ENCODE measurements at places on chromosomes 7 and 10.

GRCh38 chr10:44238212-44238611 lies 146.7 kb downstream of the CXCL12 start:
- no peak for DNase-seq

DNA sequence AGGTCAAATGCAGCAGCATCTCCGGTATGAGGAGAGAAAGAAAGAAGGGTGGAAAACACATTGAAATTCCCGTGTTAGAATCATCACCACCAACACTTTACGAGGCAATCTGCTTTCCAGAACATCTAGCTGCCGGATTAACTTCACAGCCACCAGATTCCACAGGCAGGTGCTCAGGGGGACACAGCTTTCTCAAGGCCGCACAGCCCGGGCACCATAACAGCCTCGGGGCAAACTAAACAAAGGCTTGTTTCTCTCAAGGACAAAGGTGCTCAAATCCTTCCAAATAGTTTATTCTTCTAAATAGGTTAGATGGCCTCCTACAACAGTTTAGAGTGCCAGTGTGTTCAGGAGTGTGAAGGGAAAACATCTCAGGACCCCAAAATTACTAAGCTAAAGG lies 156.3 kb downstream of the DIP2C start:
- DNase-seq = no peak

DNA sequence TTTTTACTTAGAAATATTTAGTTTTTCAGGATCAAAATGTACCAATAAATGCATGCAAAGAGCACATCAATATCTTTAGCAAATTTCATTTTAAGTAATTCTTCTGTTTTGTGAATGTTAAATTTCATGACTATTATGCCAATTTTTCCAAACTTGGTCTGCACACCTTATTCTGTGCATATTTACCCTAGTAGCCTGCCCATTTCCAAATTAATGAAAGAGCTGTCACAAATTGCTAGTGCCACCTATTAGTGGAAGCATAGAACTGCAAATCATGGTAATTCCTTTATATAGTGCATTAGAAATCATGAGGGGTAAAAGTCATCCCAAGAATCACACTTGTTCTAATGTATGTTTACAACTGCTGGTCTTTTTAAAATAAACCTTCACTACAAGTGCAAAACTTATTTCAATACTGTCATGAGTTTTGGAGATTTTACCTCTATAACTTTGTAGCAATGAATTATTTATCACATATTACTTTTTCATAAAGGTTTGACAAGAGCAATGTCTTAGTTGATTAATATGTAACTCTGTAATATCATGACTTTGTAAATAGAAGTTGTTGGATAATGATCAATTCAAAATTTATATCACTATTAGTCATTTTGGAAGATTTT lies 5.7 kb downstream of the SEMA3A start:
- DNase-seq = no peak

- no peak for DNase-seq
Measured at GRCh38 chr7:44976746-44977196, 2.0 kb downstream of the MYO1G start.

DNA sequence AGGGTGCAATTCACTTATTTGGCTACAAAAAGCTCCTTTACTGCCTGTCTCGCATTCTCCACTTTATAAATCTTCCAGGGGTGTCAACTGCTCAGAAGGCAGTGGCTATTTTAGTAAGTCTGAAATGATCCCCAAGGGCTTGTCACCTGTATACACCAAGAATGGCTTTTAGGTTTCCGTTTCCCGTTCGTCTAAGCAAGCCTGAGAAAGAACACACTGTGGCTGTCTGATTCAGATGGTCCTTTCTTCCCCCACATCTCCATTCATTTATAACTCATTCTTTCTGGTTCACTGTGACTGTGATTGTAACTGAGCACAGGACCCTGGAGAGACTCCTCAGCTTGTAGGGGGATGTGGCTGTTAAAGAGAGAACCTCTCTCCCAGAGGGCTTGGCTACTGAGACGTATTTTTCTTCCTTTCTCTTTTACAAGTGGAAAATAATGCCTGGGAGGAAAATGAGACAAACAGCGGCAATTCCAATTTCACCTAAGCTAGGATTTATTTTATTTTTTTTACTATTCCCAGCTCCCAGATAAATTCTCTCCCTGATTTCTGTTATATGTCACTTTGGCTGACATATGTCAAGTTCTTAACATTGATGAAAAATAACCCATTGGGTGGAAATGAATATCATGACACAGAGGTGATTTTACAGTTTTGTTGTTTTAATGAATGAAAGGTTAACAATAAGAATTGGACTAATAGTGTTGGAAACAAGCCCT lies 129.3 kb downstream of the FAM107B start:
- no peak for DNase-seq

DNA sequence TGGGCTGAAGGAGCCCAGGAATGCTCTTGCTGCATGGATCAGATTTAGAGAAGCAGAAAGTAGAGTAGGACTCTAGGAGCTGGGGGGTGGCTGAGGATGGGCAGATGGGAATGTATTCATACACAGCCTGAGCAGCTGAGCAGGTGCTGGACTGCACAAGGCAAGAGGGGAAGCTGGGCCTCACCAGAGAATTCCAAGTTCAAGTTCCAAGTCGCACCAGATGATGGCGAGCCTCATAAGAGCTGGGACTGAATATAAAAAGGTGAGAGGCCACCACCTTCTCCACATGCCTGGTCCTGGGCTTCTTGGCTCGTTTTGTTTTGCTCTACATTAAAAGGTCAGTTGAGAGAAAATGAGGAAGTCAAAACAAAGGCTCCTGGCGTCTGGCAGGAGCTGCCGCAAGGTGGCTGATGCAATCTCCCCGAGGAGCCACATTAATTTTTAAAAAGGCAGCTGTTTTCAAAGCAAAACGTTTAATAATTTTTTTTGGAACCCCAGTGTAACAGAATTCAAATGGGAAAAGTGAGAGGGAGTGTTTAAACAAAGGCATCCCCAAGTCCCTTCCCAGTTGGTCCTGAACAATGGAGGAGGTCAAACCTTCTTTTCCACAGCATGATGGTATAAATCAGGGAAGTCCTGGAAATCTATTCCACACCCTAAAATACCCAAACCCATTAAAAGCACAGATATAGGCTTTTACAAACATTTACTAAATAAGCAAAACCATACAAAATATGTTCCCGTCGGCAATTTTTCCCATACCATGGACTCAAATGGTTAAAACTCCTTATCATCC lies 9.5 kb downstream of the CYREN start:
- no peak for DNase-seq

- no peak for DNase-seq
Measured at GRCh38 chr7:70893422-70893821, 238.5 kb upstream of the GALNT17 start.

- no peak for DNase-seq
Measured at GRCh38 chr10:78065611-78066010, 31.9 kb downstream of the RPS24 start.

DNA sequence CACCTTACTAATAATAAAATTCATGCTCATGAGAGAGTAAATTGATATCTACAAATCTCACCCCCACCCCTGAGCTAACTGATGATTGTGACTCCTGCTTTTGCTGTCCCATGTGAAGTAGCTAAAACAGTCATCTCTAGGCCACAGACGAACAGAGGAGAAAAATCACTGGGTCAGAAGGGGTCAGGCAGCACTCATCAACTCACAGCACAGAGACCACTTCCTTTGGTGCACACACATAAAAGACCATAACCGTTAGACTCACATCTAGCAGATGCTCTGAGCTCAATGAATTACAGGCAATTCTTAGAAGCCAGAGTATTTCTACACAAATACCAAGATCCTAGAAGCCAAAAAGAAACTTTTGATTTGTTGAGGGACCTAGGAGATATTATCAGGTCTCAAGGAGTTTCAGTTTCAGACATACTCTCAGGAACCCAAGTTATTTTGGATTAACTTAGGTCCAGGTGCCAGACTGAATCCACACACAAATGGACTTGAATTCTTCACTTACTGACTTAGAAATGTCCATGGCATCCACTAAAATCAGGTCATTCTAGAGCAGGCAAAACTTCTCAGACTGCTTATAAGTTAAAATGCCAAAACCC lies 65.0 kb upstream of the TES start:
- no peak for DNase-seq

DNA sequence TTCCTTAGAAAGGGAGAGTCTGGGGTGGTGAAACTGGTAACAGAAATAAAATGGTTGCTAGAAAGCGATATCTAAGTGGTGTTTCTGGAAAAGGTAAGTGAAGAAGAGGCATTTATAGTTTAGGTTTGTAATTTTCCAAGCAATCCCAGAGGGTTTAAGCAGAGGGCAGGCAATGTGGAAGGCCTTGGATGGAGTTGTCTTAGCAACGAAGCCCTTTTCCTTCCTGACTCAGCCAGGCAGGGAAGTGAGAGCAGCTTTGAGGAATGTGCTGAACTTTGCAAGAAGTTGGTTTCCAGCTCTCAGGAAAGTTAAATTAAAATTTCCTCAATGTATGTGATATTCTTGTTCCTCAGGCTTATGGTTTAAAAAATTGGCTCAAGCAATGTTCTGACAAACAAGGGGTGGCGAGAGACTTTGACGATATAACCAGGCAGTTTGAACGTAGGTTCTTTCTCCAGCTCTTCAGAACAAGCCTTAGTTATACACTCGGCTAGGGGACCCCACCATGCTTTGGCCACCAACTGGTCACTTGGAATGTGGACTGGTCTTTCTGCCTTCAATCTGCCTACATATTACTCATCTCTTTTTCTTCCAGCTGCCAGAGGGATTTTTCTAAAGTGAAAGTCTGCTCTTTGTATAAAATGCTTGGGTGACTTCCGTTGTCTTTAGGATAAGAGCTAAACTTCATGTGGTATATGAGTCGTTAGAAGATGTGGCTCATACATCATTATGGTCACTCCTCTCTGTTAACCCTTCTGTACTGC lies 66.9 kb upstream of the SLC25A13 start:
- DNase-seq = no peak

GRCh38 chr7:27116031-27116961 lies 13.8 kb upstream of the HOXA2 start:
- DNase-seq = no peak

- no peak for DNase-seq
Measured at GRCh38 chr10:47231414-47231813, 68.6 kb upstream of the GDF10 start.

- DNase-seq = no peak
Measured at GRCh38 chr7:1314908-1315450, 82.3 kb downstream of the UNCX start.

DNA sequence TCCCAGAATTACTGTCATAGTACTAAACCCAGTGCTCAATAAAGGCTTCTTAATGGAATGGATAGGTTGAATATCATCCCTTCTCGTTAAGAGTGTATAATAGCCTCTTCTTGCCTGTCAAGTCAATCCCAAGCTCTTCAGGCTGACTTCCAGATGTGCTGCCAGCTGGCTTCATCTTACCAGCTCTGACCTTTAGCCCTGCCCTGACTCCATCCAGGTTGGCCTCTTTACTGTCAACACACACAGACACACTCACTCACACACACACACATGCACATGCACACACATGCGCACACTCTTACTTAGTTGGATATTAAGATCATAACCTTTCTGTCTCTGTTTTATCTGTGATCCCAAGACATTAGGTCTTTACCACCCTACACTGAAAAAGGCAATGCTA lies 49.1 kb downstream of the ASB4 start:
- no peak for DNase-seq

DNA sequence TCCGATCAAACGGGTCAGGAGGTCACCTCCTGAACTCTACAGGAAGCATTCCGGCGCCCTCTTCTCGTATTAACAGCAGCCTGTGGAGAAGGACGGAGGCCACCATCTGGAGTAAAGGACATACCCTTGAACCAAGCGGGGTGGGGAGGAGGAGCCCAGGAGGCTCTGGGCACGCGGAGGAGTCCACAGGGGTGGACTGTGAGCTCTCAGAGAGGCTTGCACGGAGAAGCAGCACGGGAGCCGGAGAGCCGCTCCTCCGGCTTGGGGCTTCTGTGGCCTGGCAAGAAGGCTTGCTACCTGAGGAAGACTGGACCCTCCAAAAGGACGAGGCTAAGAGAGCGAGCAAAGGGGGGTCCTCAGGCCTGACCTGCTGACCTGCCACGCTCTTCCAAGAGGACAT lies 77.9 kb downstream of the MAD1L1 start:
- no peak for DNase-seq

DNA sequence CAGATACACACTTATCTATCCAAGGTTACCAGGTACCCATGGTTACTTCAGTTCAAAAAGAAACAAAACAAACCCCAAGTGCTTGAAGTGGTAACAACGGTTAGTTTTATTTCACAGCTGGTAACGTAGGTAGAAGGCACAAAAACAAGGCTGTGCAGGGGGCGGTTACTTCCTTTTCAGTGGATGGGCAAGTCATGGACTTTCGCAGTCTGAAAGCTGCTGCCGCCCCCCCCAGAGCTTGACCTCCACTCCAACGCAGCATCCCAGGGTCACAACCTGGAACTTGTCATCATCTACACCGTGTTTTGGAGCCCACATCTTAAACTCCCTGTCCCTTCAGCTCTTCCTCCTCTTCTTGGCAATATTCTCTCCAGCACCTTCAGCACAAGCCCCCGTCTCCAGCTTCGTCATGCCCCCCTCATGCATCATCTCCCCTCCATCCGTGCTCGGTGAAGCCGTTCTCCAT lies 181.2 kb upstream of the ITGB1 start:
- DNase-seq = no peak

DNA sequence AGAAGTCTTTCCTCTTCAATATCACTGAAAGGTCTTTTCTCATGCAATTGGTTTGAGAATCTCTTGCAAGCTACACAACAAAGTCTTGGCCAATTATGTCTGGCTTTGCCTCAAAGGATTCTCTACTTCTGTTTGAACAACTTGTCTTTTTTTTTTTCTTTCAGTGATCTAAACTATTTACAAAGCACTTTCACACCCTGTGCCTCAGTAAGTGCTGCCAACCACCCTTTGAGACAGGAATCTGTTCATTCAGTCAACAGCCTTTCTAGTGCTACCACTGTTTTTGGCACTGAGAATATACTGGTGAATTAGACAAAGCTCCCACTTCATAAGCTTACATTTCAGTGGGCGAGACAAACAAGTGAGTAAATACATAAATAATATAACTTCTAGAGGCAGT lies 26.9 kb upstream of the SDK1 start:
- no peak for DNase-seq

DNA sequence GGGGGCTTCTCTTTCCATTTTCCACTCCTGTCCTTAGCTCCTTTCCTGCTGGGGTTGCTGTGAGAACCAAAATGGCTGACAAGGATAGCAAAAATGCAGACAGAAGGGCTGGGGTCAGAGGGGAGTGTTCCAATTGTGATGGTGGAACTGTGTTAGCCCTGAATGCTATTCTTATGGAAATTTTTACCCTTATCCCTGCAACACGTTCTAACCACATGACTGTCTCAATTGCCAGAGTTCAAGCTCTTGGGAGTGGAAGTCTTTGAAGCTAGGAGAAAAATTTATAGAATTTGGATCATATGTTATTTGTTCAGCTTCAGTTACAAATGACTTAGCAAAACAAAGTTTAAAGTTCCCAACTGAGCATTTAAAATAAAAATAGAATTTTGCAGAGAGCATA lies 134.1 kb downstream of the ADCYAP1R1 start:
- no peak for DNase-seq

- DNase-seq = no peak
Measured at GRCh38 chr7:124649397-124650014, 116.1 kb downstream of the GPR37 start.

- DNase-seq = no peak
Measured at GRCh38 chr10:23187155-23187554, 5.0 kb upstream of the PTF1A start.
